ENCODE measurements at places on chromosomes 11 and 22. TPM values are rescaled to one million over a fixed set of nuclear protein-coding genes. Genes with fewer than 3 reads are reported as not detected.

The C11orf97 gene
- total RNA-seq = not detected

DNA sequence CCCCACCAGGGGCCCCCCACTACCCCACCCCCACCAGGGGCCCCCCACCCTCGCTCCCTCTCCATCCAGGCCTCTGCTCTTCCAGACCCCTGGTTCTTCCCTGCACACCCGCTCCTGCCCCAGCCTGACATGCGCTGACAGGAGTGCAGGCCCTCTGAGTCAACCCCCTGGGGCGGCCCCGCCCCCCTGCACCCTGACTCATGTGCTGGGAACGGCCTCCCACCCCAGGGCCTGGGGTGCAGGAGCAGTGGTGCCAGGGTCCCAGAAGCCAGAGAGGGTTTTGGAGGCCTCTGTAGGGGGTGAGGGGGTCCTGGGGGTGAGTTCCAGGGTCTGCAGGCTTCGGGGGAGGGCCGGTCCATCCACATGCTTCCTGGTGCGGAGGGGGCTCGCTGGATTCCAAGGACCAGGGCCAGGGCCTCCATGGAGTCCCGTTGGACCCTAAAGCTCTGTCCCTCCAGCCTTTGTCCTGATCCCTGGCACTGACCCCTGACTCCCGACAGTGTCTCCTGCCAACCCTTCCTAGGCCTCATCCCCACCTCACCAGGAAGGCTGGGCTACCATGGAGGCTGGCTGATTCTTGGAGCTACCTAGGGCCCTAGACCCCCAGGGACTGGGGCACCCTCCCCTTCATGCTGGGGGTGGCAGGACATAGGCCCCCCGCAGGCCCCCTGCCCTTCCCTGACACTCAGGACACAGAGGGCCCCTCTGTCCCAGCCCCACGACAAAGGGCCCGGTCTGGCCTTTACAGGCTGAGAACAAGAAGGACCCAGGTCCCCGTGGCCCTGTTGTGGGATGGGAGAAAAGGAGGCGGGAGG, 583 bp upstream of the PKP3 start:
- DNase-seq = no peak

GRCh38 chr11:76410851-76411357, 29.8 kb downstream of the GVQW3 start:
- DNase-seq = no peak

The CELSR1 gene
- total RNA-seq = 0.81 TPM

The VPREB1 gene
- not detected for total RNA-seq

DNA sequence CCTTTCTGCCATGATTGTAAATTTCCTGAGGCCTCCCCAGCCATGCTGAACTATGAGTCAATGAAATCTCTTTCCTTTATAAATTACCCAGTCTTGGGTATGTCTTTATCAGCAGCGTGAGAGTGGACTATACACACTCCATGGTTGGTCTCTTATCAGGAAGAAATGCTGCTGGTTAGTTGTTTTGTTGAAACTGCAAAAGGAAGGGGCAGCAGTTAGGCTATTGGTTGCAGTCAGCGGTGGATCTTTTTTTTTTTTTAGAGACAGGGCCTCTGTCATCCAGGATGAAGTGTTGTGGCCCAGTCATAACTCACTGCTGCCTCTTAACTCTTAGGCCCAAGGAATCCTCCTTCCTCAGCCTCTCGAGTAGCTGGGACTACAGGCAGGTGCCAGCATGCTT, 51.7 kb downstream of the HSD17B12 start:
- no peak for DNase-seq

The PES1 gene
- total RNA-seq = 44.9 TPM

The TSGA10IP gene
- not detected for total RNA-seq

GRCh38 chr11:81839016-81839415, 894.6 kb downstream of the FAM181B start:
- DNase-seq = no peak

The CD3E gene
- not detected for total RNA-seq

The LARGE2 gene
- total RNA-seq = not detected

DNA sequence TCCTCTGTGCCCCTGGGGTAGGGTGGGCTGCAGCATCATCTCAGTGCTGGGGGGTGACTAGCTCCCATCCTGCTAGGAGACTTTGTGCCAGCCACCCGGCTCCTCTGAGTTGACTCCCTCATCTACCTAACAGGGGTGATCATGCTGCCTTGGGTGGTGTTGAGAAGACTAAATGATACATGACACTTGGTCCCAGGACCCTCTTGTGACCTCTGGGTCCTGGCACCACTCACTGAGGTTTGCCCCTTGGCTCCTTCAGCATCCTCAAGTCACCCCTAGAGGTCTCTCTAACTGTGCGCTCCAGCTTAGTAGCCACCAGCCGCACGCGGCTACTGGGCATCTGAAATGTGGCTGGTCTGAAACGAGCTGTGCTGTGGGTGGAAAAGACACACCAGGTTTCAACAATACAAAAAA, 72.1 kb downstream of the LRRC32 start:
- DNase-seq = no peak

The HIKESHI gene
- total RNA-seq = 71.3 TPM

- DNase-seq = peak; percentile 78
These were observed 582 bp downstream of the SREBF2 start for GRCh38 chr22:41833369-41834004.

- no peak for DNase-seq
These were observed 805 bp downstream of the GANAB start for GRCh38 chr11:62645671-62645945.

- peak; percentile 76 for DNase-seq
These were observed 195.3 kb downstream of the BRD1 start for GRCh38 chr22:49632199-49633009.

DNA sequence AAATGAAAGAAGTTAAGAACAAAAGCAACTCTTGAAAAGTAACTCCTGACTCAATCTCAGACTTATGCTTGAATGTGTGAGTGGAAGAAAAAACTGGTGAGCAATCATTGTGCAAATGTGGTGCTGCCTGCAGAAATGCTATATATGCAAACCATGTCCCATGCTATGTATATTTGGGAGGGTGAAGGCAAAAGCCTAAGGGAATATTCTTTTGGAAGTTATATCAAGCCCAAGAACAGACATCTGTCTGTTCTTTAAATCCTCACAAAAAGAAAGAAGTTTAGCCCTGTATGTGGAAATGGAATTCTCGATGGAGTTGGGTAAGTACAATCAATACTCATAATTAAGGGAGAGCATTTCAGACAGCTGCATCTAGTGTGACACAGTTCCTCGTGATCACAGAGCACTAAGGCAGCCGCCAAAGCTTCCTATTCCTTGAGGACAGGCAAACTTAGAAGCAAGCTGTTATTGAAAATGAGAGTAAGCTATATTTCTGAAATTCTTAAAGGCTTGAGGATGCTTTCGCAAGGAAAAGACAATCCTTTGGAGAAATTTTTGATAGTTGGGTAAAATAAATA, 406.5 kb upstream of the CHORDC1 start:
- no peak for DNase-seq

DNA sequence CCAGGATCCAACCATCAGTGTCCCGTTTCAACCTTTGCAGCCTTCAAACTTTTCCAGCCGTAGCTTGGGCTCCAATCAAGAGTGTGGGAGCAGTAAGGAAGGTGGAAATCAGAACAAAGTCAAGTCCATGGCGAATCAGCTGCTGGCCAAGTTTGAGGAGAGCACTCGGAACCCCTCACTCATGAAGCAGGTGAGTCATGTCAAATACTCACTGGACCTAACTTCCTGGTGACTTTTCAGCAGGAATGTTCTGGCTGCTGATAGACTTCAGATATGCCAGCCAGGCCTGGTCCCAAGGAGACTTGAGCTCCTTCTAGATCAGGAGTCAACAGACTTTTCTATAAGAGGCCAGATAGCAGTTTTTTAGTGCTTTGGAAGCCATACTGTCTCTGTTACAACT, 129.0 kb downstream of the MICAL2 start:
- no peak for DNase-seq

GRCh38 chr11:27505781-27506180, 788 bp downstream of the LIN7C start:
- DNase-seq = no peak

DNA sequence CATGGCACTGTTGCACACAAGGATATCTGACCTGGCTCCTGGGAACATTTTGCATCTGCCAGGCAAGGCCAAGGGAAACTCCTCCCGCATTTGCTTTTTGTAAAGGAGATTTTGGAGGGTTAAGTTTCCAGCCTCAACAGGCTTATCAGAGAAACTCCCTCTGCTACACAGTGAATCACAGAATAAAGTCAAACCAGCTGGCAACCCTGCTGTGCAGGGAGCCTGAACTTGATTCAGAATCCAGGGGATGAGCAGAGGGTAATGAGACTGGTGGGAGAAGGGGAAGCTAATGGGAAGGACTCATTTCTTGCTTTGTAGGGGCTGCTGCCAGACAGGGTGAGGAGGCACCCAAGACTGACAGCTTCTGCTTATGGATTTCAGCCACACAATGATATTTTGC, 185.3 kb upstream of the ISX start:
- DNase-seq = no peak

- DNase-seq = no peak
These were observed 3.3 kb upstream of the TRABD start for GRCh38 chr22:50182176-50183081.

Data from sigmoid colon (tissue), 7 donors.